ENCODE measurements at places on chromosomes 2 and 18.

DNA sequence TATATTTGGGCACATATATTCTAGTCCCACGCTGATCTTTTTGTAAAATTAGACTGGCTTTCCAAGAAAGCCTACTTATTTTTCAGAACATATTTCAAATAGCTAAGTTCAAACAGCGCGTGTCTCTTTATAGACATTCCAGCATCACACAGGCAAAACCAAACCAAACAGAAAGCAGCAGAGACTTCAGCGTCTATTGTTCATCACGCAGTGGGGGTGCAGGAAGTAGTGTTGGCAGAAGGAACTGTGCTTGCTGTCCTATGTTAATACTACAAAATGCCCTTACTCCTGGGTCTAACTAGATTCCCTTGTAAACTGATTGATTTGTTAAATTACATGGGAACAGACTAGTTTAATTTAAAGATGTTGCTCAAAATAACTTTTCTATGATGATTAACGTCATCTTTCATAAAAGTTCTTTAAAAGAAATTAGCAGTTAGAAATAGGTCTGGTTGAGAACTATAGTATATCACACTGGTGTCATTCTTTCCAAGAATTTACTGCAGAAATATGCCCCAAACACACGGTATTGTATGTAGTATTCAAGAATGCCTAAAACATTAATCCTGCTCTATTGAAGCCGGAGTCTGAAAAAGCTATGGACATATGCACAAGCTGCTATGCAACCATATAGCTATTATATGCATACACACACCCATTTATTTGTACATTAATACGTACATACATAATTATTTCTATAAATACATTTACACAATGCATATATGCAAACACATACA lies 436.3 kb downstream of the CBLN2 start:
- peak; percentile 41 for DNase-seq

GRCh38 chr2:222882484-222882928 lies 21.7 kb downstream of the ACSL3 start:
- no peak for DNase-seq

GRCh38 chr2:167298017-167298416 lies 409.7 kb downstream of the XIRP2 start:
- DNase-seq = no peak

GRCh38 chr18:75527848-75528685 lies 100.6 kb upstream of the SMIM21 start:
- DNase-seq = no peak

DNA sequence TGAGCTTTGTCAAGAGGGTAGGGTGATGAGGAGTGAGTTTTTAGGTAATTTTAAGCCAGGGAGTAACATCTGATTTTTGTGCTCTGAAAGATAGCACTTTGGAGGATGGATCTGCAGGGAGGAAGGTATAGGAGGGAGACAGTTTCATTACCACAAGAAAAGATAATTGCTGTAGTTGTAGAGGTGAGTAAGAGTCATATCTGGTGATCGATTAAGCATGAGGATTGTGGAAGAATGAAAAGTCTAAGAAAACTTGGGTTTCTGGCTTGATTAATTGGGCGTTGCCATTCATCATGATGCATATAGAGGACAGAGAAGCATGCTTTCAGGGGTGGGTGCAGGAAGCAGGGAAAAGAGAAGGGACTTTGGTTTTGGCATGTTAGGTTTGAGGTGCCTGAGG lies 18.5 kb downstream of the KCMF1 start:
- no peak for DNase-seq

DNA sequence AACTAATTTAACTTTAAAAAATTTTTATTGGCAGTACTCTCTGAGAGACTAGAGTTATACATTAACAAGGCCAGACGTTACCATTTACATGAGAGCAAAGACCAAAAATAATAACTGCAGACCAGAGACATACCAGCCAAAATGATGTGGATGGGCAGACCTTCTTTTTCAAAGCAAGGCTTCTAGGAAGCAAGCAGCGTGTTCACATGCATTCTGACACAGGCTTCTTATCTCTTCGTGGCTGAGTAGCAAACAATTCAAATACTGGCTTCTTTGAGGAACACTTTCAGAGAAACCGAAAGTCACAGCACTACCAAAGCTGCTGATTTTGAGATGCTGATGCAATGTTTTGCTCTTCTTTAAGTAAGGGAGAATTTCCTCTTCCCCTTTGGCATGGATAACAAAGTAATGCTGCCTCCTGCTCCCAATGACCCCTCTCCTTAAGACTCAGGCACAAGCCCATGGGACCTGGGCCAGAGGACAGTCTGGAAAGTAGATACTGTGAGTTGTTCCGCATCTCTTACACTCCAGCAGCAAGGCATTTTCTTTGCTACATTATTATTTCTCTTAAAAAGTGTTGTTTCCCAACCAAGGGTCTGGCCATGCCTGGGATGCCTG lies 181.9 kb downstream of the MREG start:
- no peak for DNase-seq

- no peak for DNase-seq
Measured at GRCh38 chr18:14928396-14928795, 180.4 kb downstream of the ANKRD30B start.

- no peak for DNase-seq
Measured at GRCh38 chr2:164055623-164056022, 319.8 kb upstream of the FIGN start.

- no peak for DNase-seq
Measured at GRCh38 chr2:185738679-185739472, at the start of gene FSIP2. Gene FSIP2, plus strand, starts transcription at chr2:185738804. Its CDS starts 91 bp downstream, at chr2:185738895.

DNA sequence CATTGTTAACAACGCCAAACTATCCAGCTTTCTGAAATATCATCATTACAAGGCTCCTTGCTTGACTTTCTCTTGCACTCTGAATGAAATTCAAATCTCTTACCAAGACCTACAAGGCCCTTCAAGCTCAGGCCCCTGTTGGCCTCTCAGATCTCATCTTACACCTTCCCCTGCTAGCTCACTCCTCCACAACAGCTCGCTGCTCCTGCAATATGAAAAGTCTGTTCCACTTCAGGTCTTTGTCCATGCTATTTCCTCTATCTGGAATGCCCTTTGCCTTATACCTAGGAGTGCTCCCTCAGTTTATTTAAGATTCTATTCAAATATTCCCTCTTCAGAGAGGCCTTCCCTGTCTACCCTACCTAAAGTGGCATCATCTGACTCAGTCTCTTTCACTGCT lies 91.7 kb downstream of the SESTD1 start:
- DNase-seq = no peak

- DNase-seq = no peak
Measured at GRCh38 chr18:28519997-28520396, 343.1 kb upstream of the CDH2 start.

DNA sequence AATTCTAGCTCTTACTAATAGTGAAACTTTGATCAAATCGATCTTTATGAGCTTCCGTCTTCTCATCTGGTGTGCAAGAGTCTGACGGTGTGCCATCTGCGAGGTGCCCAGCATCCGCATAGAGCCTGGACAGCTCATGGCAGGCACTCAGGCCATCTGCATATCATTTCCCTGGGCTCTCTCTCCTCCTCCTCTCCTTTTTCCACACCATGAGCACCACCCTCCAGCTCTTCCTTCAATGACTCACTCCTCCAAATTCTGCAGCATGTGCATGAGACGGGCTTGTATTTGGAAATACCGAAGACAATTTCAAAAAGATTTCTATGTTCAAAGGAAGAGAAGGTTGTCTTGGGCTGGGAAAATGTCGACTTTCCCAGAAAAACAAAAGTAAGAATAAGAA lies 161.1 kb downstream of the CCBE1 start:
- DNase-seq = no peak

GRCh38 chr2:36653155-36653554 lies 43.4 kb upstream of the VIT start:
- DNase-seq = no peak

DNA sequence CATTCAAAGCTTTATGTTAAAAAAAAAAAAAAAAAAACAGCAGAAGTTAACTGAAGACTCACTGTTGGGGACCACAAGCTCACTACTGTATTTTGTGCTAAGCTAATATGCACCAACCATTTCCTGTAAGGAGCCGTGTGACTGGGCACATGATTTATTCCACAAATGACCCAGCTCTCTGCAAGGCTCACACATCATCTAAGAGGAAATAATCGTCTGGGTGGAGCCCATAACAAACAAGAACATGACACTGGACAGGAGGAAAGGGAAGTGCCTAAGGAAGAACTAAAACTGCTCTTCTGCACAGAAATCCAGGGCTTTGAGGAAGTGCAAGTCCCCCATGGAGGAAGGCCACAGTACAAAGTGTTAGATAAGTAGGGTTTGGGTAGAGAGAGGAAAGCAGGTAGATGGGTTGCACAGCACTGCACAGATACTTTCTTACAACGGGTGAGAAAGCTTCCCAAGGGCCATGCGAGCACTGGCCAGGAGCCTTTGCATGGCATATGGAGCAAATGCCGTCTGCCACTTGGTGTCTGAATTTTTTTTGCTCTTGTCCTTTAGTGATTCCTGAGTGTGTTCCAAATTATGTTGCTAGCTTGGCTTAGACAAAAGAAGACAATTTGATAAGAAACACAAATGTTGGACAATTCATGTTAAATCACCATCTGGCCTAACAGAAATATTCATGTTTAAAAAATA lies 24.4 kb downstream of the NFE2L2 start:
- no peak for DNase-seq

DNA sequence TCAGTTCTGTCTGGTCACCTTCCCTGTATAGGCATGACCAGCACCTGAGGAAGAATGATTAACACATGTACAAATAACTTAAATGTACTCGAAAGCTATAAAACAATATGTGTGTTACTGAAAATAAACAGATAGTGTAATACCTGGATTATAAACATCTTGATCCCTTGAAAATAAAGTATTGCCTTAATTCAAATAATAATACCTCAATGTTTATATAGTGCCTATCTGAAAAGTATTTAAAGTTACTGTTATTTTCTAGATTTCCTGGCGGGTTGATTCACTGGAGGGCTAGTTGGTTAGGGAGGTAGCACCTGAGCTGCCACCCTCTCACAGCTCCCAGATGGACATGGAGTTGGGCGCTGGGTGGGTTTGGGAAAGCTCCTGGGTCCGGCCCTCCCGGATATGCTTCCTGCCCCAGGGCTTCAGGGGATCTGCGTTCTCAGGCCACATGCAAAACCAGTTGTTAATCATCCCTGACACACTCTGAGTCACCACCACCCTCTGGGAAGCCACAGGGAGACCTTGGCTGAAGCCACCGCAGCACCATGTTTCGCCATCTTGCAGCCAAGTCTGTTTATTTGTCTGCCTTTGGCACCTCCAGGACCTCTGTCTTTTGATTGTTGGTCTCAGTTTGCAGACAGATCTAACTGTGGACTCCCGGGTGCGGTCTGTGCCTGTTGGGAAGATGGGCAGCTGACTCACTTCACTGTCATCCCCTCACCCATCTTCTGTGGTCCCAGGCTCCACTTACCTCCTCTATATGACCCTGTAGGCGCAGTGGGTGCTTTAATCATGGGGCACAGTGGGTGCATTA lies 35.3 kb downstream of the RAB31 start:
- no peak for DNase-seq

DNA sequence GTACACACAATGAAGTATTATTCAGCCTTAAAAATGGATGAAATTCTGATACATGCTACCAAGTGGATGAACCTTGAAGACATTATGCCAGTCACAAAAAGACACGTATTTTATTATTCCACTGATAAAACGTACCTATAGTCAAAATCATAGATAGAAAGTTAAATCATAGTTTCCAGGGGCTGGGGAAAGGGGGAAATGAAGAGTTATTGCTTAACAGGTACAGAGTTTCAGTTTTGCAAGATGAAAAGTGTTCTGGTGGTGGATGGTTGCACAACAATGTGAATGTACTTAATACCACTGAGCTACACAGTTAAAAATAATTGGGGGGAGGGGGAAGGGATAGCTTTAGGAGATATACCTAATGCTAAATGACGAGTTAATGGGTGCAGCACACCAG lies 279.0 kb upstream of the STON1 start:
- DNase-seq = no peak

GRCh38 chr2:63047321-63048279 lies 3.0 kb upstream of the OTX1 start:
- DNase-seq = no peak

- no peak for DNase-seq
Measured at GRCh38 chr2:138504546-138505235, 3.1 kb downstream of the SPOPL start.

- peak; percentile 67 for DNase-seq
Measured at GRCh38 chr18:57930476-57930875, 113.5 kb upstream of the NEDD4L start.

DNA sequence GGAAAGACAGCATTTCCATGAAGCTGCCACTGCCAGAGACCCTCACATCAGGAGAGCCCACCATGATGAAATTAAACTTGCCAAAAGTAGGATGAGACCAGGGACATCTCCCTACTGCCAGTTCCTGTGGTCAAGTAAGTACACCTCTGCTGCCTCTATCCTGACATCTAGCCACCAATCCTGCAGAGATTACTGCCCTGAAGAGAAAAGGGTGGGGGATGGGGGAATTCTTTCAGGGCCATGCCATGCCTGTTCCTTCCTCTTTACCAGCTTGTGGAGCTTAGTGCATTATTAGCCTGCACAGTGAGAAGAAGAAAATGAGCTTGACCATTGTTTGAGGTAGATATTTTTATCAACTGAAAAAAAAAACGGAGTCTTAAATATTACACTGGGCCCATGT lies 397.2 kb upstream of the CDH2 start:
- DNase-seq = no peak

DNA sequence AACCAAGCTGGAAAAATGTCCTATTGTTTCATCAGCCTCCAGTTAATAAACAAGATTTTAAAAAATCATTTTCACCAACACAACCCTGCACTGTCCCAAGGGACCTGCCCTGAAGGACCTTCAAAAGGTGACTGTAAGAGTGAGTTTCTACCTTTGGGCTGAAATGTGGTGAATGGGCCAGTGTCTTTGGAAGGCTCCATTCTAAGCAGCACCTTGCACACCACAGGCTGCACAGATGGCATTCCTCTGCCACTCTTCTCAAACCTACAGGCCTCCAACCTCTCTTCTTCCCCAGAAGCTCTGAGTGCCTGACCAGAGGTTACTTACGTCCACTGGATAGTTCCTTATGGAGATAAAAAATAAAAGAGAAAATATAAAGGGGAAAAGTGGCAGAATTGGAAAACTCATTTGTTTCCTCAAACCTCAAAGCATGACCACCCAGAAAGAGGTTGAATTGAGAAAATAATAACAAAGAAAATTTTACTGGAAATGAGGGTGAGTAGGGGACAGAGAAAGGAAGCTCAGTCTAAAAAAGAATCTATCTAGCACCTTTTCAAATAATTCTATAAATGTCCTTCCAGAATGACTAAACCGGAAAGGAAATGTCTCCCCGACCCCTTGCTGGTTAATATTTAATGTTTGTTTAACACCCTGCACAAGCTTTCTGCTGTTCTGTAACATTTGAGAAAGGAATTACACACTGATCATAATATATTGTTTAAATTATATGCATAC lies 175.7 kb downstream of the METTL4 start:
- no peak for DNase-seq

GRCh38 chr2:159516241-159516758 lies 100.0 kb downstream of the BAZ2B start:
- peak; percentile 89 for DNase-seq
